Epithelial cell of esophagus (primary cell): ENCODE measurements at places on chromosomes 7 and 10.
A peak's percentile ranks its signal among the peaks of the same experiment; 100 is the strongest.

GRCh38 chr7:139041378-139042085, 5.7 kb upstream of the ZC3HAV1L start:
- no peak for DNase-seq

DNA sequence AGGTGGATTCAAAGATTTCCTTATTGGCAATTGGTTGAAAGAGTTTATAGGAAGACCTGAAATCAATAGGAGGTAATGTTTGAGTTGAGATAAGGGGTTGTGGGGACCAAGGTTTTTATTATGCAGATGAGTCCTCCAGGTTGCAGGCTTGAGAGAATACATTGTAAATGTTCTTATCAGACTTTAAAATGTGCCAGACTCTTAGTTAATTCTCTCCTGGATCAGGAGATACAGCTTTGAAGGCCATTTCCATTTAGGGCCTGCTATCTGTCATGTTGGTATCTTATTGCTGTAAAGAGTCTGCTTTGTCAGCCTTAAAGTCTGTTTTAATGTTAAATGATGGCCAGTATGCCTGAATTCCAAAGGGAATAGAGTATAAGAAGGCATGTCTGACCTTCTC, 61.8 kb upstream of the CALCR start:
- DNase-seq, result no peak

GRCh38 chr7:35728412-35729060, 33.6 kb upstream of the HERPUD2 start:
- no peak for DNase-seq

GRCh38 chr10:13347043-13347499, 1.0 kb downstream of the SEPHS1 start:
- DNase-seq, result no peak

GRCh38 chr7:18450019-18450418, 45.5 kb upstream of the HDAC9 start:
- DNase-seq, result no peak

- DNase-seq, result no peak
These were observed 8.3 kb upstream of the ZNF783 start for GRCh38 chr7:149253665-149254064.

DNA sequence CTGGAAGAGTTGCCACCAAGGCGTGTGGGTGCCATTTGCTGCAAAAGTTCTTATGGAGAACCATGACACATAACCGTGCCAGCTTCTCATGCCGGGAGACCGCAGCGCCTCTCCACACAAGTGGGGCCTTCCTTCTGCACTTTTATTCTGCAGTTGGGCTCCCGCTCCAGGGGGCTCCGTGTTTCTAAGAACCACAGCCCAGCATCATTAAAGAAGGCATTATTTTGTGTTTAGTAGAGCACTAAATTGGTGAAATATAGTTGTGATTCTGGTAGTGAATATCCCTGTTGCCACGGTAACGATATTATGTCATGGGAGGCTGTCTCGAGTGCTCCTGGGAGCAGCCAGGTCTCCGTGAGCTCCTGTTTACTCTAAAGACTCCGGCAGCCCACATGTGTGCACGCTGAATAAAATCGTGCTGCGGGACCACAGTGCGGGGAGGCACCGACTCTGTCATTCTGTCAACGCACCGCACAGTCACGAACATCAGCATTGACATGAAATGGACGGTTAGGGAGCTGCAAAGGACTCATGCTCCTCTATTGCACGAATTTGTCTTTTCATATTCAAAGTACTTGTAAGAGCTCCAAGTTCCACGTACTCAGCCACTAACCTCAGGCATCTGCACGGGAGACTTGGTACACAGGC, 68.8 kb upstream of the PITRM1 start:
- peak; percentile 6 for DNase-seq

DNA sequence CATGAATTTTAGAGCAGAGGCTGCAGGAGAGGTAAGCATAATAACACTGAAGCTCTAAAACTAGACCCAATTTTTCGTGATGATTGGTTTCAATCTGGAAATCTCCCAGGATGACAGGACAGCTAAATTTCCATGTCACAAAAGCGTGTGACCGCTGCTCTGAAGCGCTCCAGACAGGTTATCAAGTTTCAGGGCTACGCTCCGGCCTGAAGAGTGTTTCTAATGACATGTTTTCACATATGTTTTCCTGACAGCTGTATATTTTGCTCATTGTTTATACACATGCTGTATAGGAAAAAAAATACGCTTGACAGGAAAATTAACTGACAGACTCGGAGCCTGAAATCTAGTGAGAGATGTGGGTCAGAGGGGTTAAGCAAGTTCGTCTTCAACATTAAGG, 219.8 kb upstream of the BMPER start:
- DNase-seq, result no peak

DNA sequence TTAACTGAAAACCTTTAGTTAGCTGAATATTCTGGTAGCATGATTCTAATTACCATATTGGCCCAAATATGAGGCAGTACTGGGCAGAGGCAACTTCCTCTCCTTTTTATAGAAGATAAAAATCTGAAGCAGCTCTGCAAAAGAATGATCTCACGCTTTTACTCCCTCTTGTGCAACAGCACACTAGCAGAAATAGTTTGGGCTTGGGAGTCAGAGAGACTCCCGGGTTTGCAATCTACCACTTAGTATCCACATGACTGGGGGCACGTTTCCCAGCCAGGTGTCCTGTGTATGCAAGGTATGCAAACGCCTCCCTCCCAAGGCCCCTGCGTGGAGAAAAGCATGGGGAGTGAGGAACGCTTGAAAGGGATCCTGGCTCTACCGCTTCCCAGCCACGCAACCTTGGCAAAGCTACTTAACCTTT, 47.2 kb upstream of the RHEB start:
- DNase-seq, result no peak

- peak; percentile 21 for DNase-seq
These were observed 34.7 kb upstream of the FXYD4 start for GRCh38 chr10:43336641-43337318.

DNA sequence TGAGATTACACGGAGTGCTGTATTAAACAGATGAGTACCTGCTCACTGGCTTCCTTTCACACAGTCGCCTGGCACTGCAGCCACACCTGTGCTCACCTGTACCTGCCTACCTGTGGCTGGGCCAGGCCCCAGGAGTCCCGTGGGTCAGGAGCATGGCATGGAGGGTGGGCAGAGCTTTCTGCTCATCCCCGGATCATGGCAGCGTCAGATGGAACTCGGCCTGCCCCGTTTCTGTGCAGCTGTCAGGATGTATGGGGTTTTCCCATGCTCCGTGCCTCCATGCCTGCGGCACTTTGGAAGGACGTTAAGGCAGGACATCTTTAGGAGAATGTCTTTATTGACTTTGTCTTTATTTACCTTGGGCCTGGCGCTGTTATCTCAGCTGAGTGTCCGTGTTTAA, 112.2 kb downstream of the MGMT start:
- DNase-seq, result no peak

DNA sequence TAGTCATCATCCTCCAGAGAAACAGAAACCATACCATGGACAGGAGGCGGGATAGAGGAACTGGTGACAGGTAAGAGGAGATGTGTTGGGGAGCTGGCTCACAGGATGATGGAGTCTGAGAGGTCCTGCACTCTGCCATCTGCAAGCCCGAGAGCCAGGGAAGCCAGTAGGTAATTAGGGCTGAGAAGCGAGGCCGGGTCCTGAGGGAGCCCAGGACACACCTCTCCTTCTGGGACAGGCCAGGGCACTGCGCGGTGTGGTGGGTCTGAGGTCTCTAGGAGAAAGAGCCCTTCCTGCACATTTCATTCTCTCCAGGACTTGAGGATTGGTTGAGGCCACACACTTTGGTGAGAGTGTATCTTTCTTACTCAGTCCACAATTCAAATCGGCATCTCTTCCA, 415.5 kb downstream of the GLRX3 start:
- no peak for DNase-seq

DNA sequence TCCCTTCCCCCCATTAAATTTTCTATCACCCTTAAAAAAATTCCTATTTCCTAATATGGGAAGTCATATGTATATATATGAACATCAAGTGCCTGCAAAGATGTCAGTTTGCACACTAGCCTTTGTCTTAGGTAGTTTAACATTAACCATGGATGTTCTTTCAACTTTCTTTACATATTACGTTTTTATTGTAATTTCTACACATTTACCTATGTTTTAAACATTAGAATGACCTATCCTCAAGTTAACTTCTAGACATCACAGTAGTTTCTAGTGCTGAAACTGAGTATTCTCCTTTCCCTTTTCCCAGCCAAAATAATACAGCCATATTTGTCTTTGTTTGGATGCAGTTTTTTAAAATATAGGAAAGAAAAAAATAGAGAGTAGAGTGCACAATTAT, 5.8 kb downstream of the DLX6 start:
- no peak for DNase-seq

DNA sequence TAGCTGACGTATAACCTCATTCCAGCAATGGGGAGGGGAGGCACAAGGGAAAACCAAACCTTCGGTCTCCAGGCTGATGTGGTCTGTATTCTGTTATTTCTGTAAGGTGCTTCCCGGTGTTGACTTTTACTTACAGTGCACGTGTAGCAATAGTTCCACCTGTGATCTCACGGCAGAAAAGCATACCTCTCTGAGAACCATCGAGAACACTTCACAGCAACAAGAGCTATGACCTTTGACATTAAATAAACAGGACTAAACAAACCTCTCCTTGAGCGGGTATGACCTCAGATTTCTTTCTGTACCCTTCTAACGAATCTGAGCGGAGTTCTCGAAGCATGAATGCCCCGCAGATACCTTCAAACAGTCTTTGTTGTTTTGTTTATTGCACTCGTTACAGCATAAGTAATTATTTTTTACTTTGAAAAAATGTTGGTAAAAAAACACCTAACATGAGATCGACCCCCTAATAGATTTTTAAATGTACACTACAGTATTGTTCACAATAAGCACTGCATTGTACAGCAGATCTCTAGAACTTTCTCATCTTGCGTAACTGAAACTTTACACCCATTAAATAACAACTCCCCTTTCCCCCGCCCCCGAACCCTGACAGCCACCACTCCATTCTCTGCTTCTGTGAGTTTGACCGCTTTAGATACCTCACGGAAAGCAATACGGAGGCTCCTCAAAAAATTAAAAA, 282.3 kb downstream of the GATA3 start:
- no peak for DNase-seq

DNA sequence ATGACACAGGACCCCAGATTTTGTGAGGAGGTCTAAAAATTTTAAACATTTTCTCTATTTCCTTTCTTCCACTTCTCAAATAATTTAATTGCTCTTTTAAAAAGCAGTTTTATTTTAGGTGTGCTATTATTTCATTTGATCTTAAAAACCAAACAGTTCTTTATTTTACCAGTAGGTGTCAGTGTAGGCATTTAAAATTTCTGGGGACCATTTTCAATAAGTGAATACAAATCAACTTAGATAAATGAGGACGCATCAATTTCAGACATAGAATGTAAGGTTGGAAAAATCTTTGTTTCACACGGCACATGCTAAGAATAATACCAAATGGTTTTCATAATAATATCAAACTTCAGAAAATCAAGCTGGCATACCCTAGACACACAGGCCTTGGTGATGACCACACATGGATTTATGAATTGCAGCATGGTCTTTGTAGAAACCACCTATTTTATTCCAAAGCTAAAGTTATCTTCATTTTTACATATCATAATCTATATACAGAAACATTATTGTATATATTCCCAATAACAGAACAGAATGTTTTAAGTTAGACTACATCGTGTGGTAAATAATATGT, 127.6 kb upstream of the SLC26A5 start:
- DNase-seq, result peak; percentile 50

- no peak for DNase-seq
These were observed 290.7 kb downstream of the KLF6 start for GRCh38 chr10:3494131-3494837.

DNA sequence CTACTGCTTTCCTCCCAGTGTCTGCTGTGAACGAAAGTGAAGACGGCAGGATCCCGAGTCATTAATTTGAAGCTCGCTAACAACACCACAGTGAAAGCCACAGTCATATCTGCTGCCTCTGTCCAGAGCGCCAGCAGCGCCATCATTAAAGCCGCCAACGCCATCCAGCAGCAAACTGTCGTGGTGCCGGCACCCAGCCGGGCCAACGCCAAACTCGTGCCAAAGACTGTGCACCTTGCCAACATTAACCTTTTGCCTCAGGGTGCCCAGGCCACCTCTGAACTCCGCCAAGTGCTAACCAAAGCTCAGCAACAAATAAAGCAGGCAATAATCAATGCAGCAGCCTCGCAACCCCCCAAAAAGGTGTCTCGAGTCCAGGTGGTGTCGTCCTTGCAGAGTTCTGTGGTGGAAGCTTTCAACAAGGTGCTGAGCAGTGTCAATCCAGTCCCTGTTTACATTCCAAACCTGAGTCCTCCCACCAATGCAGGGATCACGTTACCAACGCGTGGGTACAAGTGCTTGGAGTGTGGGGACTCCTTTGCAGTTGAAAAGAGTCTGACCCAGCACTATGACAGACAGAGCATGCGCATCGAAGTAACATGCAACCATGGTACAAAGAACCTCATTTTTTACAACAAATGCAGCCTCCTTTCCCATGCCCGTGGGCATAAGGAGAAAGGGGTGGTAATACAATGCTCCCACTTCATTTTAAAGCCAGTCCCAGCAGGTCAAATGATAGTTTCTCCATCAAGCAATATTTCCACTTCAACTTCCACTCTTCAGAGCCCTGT, 94.8 kb upstream of the KCNMA1 start:
- no peak for DNase-seq

- peak; percentile 63 for DNase-seq
These were observed 49.8 kb downstream of the PAXIP1 start for GRCh38 chr7:154953006-154953684.

DNA sequence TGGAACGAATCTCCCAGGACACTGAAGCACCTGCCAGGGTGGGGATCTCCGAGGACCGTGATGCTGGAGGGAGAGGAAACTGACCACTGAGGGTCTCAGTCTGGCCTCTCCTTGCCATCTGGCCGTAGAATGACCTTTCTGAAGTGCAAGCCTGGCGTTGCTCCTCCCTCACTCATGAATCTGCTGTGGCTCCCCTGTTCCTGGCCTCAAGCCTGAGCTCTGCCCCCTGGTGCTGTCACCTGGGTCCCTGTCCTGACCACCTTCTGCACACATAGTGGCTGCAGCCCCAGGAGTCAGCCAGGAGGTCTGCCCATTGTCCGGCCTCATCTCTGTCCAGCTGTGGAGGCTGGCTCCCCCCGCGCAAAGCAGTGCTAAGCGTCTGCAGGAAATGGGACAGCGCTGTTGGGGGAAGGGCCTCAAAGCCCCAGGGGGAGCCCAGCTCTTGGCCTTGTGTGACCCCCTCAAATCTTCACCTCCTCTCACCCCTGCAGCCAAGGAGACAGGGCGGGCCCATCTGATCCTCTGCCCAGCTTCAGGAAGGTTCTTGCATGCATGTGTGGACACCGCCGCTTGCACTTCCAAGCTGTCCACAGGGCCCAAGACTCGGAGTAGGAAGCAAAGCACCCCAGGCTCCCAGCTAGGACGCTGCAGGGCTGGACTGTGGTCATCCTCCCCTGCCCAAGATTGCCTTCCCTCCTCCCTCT, 65.7 kb downstream of the MYL10 start:
- DNase-seq, result no peak
